ENCODE measurements at places on chromosomes 2 and 18. TPM values are rescaled to one million over a fixed set of nuclear protein-coding genes. Genes with fewer than 3 reads are reported as not detected.

The STRADB gene
- 55.1 TPM for total RNA-seq

The POTEI gene
- not detected for total RNA-seq

The SLC16A14 gene
- total RNA-seq, result 2.6 TPM

The SRD5A2 gene
- total RNA-seq, result not detected

The COA5 gene
- 28.8 TPM for total RNA-seq

The REL gene
- 3.3 TPM for total RNA-seq

The ALK gene
- under 0.01 TPM for total RNA-seq
